MG63 (cell line): ENCODE measurements at places on chromosomes 11 and 22. TPM values are rescaled to one million over a fixed set of nuclear protein-coding genes. Genes with fewer than 3 reads are reported as not detected.

GRCh38 chr11:227824-228379 lies 8.2 kb downstream of the SIRT3 start:
- no peak for DNase-seq

- no peak for DNase-seq
These were observed 69.8 kb upstream of the PGR start for GRCh38 chr11:101199416-101199815.

- DNase-seq: no peak
These were observed 34.9 kb downstream of the RIBC2 start for GRCh38 chr22:45448431-45448830.

The RIC3 gene
- total RNA-seq: not detected in 2 replicates

The PGA5 gene
- total RNA-seq: not detected in 2 replicates
